NCI-H187 treated with DMSO at 0.1 percent for 48 hours (cell line): ENCODE measurements at places on chromosomes 13 and 19.

GRCh38 chr19:29499261-29499920 is 26.4 kb upstream of the VSTM2B start:
- no peak for DNase-seq

DNA sequence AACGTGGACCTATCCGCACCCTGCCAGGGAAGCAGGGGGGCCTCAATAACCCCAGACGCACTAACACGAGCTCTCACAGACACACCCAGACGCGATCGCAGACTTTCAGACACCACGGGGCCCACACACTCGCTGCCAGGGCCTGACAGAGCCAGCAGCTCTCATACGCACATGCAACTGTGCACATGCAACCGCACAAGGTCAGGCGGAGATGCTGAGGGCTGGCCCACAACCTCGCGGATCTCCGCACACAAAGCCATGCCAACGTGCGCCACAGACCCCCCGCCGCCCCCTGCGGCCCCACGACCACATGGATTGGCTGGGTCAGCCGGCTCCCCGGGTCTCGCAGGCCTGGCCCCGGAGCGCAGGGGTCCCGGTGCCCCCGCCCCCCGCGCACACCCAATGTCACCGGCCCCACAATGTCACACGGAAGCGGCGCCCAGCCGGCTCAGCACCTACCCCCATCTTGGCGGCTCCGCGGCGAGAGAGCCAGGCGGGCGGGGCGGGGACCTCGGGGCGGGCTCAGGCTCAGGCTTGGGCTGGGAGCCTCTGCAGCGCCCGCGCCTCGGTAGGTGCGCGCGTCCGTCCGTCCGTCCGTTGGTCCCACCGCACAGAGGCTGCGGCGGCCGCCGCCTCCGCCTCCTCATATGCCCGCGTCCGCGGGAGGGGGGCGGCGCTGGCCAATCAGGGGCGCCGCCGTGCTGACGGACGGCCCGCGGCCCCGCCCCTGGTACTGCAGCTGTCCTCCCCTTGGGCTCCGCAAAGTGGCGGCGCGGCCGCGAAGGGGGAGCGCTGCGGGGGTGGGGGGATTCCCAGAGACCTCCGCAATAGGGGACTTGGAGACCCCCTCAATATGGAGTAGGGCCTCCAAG is at the start of gene ATP1A3:
Gene ATP1A3, minus strand, starts transcription at position 619 of the 872 bp plus-strand sequence. Its CDS starts 154 bp downstream, at position 465.
- no peak for DNase-seq

GRCh38 chr19:10006335-10006708 is 4.0 kb downstream of the COL5A3 start:
- no peak for DNase-seq

DNA sequence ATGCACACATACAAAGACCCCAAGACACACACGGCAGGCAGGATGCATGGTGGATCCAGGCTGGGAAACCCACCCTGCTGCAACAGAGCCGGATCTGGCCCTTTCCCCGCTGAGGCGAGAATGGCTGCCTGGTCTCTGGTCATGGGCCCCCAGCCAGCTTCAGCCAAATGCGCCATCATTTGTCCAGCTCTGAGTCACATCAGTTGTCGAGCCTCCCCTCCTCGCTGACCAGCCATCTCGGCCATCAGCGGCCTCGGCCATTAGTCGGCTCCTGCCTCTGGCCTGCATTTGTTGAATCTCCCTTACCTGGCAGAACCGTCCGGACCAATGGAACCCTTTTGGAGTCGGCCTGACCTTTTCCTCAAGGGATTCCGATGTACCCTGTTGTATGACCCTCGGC is 38.5 kb upstream of the POU2F2 start:
- no peak for DNase-seq

DNA sequence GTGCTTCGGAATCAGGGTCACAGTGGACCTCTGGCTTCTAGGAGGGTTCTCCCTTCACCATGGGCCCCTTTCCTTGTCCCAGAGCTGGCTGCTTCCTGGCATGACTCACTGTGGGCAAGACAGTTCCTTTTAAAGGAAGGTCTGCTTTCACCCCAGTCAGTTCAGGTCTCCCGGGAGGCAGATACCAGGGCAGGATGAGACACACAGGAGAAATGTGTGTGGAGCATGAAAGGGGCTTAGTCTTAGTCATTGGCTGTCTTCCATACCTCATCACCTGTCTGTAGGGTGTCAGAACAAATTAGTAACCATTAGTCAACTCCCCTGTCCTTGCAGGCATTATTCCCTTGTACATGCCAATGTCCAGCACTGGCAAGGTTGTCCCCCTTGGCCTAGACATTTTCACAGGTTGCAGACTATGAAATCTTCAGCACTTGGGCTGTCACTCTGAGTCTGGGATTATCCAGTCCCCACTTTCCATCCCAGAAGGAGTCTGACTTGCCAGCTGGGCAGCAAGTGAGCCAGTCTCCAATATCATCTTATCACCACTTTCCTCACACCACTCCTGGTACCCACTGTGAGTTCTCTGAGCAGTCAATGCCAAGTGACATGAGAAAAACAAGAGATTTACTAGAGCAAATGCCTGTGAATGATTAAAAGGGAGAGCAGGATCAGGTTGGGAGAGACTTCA is 76.8 kb upstream of the MEDAG start:
- DNase-seq = no peak

- no peak for DNase-seq
Measured at GRCh38 chr13:109733550-109733949, 52.8 kb downstream of the IRS2 start.

GRCh38 chr13:32737111-32737571 is 150.9 kb downstream of the PDS5B start:
- no peak for DNase-seq

DNA sequence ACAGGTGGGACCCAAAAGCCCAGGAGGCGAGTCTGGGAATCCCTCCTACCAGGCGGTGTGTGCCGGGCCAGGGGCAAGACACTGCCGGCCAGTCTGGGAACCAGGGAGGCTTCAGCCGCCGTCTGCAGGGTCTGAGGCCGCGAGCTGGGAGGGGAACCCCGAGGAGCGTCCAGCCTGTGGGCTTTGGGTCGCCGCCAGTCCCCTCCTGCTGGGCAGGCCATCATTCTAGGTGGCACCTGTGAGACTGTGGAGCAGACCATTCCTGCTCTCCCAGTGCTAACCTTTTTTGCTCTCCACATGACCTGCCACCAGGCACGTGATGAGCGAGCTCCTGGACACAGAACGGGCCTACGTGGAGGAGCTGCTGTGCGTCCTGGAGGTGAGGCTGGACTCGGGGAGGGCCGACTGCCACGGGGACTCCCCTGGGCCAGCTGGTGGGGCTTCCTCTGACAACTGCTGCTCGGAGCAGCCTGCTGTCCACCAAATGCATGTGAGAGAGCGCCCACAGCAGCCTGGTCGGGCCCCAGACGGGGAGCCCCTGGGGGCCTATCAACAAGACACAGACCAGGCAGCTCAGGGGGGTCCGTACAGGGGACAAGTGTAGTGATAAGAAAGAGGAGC is 24.6 kb upstream of the F7 start:
- no peak for DNase-seq

DNA sequence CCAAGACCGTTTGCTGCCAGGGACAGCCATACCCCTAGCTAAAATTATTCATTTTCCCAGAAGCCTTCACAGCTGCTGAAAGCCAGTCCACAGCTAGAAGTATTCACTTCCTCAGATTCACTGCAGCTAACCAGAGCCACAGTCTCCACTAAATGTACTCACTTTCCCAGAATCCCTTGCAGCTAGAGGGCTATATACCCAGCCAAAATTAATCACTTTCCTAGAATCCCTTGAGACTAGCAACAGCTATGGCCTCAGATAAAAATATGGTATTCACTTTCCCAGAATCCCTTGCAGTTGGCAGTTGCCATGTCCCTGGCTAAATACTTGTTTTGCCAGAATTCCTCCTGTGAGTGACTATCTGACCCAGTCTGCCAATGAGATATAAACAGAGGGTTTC is 13.8 kb upstream of the MEIS3 start:
- DNase-seq = no peak

GRCh38 chr13:30806784-30807183 is 71.4 kb downstream of the ALOX5AP start:
- no peak for DNase-seq

DNA sequence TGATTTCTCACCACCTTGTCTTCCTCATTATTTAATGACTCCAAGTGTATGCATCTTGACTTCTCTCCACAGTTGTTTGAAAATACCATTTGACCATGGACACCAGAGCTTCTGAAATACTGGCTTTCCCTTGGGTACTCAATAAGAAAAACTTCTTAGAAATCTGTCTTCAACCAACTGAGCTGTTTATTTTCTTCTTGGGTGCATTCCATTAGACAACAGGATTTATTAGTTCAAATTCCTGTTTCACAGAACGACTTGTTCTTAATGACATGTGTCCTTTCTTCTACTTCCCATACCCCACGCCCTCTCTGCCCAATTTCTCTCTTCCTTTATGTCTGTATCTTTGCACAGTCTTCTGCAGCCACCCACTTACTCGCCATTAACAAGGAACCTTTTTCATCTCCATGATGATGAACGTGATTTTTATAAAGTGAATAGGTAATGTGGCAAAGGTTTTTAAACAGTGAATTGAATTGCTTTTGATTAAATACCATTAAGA is 11.3 kb upstream of the ITM2B start:
- DNase-seq = no peak

- DNase-seq = no peak
Measured at GRCh38 chr13:68170961-68171360, 940.8 kb upstream of the PCDH9 start.

- DNase-seq = no peak
Measured at GRCh38 chr19:18160971-18161635, 8.1 kb downstream of the PIK3R2 start.

DNA sequence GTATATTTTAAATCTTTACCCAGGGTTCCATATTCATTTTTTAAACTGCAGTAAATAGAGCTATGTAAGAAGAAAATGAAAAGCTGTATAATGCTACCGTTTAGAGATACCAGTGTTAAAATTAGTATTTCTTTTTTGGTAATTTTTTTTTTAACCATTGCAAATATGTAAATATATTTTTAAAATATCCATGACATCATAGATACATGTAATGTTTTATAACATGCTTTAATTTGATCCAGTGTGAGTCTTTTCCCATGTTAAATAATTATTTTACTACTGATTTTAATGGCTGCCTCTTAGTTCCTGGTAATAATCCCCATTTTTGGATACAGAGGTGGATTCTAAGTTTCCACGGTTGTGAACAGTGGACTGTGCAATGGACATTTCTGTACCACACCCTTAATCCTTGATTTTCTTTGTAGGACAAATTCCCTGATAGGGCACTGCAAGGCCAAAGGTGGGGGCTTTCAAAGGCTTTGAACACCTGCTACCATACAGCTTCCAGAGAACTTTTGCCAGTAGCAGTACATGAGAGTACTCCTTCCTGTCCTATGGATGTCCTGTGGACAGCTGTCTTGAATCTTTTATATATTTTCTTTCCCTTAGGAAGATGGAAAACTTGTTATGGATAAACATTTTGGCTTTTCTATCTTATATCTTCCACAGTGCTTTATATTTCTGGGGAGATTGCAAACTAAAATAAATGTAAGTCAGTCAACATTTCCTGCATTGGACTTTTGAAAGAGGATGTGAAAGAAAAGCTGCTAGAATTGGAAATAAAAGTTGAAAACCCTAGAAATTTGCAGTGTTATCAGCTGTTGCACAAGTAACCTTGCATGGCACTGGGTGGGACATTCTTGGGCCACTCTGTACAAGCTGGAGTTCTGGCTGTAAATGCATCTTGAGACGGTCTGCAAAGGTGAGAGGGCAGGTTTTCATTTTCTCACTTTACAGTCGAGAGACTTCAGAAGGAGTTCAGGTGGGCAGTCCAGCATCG is 46.8 kb downstream of the ARHGEF7 start:
- DNase-seq = no peak

- no peak for DNase-seq
Measured at GRCh38 chr13:94609196-94609595, 7.5 kb downstream of the GPR180 start.

GRCh38 chr19:3386447-3387234 is 20.3 kb downstream of the NFIC start:
- DNase-seq = no peak

- no peak for DNase-seq
Measured at GRCh38 chr13:99214232-99214631, 13.6 kb downstream of the UBAC2 start.

DNA sequence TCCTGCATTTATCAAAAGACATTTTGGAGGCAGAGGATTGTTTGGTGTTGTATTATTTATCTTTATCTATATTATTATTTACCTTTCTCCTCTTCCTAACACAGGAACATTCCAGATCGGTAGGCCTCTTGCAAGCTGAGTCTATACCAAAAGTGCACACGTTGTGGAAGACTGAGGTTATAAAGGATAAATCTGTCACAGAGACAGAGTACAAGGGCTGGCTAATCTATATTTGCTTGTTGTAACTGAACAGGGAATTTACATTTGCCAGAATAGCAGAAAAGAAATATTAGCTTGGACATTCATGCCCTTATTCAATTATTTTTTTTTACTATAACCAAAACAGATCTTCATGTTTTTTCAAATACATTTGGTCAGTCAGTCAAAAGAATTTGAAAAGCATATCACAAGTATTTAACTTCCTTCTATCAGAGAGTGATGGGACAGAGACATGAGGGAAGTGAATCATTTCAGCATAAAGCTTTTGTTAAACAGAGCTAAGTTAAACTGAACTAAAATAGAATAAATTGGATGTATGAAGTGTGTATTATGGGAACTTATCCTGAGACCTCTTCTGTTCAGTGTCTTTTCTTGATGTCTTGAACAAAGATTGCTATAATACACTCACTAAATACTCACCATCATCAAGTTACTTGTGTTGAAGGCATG is 352.5 kb downstream of the DNAJC15 start:
- no peak for DNase-seq

- no peak for DNase-seq
Measured at GRCh38 chr19:7386308-7386707, 37.6 kb downstream of the ARHGEF18 start.

GRCh38 chr13:54133746-54134145 is 1105.1 kb downstream of the OLFM4 start:
- DNase-seq = no peak

GRCh38 chr19:13918726-13919411 is 12.9 kb downstream of the CC2D1A start:
- no peak for DNase-seq

- no peak for DNase-seq
Measured at GRCh38 chr19:30153326-30154210, 211.5 kb downstream of the URI1 start.

DNA sequence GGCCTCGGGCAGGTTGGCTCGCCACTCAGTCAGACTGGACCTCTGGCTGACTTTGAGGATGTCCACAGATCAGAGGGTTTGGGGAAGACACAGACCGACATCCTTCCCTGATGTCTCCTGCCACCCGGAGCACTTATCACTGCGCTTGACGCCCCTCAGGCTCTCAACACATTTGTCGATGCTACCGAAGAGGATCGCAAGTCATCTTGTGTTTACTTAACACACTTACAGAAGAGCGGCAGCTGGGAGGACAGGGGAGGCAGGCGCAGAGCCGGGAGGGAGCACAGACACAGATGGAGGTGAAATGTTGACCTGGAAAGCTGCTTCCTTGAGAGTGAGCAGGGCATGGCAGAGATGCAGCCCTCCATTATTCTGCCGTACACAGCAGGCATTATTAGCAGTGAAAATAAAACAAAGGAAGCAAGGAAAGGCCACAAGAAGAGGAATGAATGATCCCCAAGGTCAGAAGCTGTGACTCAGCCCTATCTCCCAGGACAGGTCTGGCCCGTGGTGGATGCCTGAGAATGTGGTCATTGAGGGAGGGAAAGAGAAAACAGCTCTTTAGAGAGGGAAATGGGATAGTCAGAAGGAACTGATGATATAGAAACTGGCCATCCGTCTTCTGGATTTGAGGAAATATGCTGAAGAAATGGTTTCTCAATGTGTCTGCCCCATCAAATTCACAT is 549.5 kb upstream of the ARGLU1 start:
- DNase-seq = no peak
